ENCODE measurements at places on chromosomes 1 and 21.

DNA sequence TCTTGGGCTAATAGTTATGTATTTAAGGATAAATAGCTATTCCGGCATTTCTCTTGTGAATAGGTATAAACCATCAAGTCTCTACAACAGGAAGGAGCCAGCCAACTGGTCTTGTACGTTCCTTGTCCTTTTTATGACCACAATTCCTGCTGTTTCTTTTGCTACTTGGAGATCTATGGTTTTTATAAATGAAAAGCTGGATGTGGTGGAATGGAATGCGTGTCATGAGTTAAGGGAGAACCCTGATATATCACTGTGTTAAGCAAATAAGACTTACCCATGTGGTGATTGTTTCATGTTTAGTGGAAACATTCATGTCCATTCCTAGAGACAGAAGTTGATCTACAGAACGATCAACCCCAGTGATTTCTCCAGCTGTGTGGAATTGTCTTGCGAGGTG, 282.1 kb downstream of the RPS6KC1 start:
- DNase-seq = no peak

DNA sequence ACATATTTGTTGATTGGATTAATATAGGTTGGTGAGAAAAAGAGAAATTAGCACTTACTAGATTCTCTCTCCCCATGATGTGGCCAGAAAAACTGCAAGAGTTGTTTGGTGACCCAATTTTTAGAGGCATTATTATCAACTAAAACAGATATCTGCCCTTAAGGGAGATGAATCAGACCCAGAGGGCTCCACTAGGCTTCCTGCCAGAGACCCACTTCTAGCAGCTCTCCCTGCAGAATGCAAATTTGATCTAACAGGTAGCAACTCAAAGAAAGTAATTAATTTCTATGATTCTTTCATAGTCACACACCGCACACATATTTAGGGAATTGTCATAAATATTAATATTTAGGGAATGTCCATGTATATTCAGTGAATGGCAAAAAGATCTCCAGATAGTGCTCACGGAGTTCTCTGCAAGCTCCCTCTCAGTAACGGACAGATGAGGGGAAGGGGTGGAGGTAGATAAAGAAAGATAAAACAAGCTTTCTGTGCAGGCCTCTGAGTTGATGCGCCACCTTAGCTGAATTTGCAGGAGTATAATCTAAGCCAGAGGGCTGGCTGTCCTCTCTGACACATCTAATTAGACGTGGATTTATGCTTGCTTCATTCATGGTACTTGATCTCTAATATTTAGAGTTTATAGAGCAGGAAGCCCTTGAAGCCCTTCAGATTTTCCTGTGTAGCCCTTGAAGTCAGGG, 84.1 kb upstream of the CCDC190 start:
- no peak for DNase-seq

DNA sequence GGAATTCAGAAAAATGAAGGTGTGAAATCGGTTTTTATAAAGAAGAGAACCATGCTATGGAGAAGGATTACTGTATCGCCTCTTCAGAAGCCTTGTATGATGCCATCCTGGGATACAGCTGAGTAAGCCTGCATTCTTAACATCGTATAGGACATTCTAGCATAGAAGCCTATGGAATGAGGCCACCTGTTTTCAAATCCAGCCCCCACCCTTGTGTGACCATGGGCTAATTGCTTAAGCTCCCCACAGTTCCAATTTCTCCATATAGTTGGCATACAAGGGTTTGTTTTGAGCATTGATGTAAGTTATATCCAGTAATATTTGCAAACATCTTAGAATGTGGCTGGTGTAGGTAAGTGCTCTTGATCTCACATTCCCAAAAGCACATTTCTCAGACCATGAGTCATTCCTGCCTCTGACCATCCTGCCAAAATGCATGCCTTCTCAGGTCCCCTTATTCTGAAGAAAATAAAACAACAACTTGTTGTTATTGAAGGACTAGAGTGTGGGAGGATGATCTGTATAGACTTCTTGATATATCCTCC, 1.5 kb downstream of the OR14A2 start:
- DNase-seq = no peak

- DNase-seq = no peak
Observed at GRCh38 chr1:168693872-168694238, 35.2 kb downstream of the DPT start.

GRCh38 chr1:110050602-110051261, 16.3 kb downstream of the STRIP1 start:
- DNase-seq = no peak

DNA sequence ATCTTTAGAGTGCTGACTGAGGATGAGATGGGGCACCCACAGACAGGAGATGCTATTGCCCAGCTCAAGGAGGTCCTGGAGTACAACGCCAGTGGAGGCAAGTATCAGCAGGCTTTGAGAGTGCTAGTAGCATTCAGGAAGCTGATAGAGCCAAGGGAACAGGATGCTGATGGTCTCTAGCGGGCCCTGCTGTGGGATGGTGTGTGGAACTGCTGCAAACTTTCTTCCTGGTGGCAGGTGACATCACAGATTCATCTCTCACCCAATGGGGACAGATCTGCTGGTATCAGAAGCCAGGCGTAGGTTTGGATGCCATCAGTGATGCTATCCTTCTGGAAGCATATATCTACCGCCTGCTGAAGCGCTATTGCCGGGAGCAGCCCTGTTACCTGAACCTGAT, 609.8 kb upstream of the NCAM2 start:
- DNase-seq = no peak

DNA sequence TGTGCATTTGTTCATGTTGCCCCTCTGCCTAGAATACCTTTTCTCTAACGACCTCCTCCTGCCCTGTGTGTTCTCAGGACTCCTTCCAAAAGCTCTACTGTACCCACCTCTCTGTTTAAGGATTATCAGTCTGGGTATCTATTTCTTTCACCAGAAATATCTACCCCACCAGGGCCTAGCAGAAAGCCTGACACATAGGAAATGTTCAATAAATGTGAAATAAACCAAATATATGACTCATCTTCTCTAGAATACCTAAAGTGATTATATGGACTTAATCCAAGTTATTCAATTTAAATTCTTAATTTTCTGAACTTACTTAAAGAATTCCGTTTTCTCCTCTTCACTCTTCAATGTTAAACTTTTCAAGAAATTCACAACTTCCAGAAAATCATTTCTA, 27.1 kb downstream of the SCYL3 start:
- no peak for DNase-seq

DNA sequence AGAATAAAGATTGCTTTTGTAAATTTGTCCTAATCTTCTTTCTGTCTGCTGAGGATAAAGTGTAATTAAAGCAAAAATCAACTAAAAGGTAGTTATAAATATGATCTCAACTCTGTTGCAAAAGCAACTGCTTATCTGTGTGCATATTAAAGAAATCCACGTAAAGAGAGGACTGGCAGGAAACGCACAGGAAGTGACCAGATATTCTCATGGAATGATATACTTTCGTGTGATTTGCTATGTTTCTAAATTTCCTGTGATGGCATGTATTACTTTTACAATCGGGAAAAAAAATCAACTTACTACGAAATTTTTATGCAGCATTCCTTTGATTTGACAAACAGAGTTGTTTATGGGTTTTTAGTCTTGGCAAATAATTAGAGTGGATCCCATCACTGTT, 75.4 kb downstream of the RGS2 start:
- DNase-seq = no peak

- DNase-seq = no peak
Observed at GRCh38 chr1:42157667-42158066, 4.5 kb downstream of the GUCA2B start.

DNA sequence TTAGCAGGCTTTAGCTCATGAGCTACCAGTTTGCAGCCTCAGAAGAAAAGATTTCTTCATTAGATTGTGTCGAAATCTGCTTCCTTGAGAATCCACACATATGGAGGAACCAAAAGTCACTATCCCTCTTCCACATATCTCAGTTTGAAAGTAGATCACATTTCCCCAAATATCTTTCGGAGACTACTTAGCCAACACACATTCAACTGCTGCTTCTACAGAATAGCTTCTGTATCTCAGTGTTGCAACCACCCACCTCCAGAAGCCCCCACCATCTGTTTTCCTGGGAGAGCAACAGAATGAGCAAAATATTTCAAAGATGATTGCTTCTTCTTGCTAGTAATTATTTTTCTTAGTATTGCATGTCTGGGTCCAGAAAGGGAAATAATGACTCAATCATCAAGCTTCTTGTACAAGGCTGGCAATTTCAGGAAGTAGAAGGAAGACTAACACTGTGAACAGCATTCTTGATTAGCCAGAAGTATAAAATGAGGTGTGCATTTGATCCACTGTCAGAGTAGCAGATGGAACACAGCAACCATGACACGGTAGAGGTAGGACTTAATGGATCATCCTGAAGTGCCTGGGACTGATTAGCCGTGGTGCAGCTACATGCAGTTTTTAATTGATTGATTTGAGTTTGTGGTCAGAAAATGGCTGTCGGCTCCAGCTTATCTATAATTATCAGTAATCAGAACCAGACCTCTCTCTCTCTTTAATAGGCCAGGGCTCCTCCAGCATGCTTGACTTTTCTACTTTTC, 24.9 kb downstream of the ZC3H11B start:
- peak; percentile 43 for DNase-seq

GRCh38 chr1:90550626-90551406, 166.3 kb downstream of the BARHL2 start:
- DNase-seq = no peak

Measured in non-pigmented ciliary epithelial cell (primary cell).